Endothelial cell (in vitro differentiated cells): ENCODE measurements at places on chromosomes 5 and 9.

- DNase-seq: no peak
Observed at GRCh38 chr5:60387051-60387440, 312.9 kb downstream of the DEPDC1B start.

GRCh38 chr5:175683231-175683630 is 25.4 kb downstream of the HRH2 start:
- DNase-seq: no peak

GRCh38 chr5:112174959-112175594 is 244.0 kb downstream of the EPB41L4A start:
- DNase-seq: peak; percentile 37

DNA sequence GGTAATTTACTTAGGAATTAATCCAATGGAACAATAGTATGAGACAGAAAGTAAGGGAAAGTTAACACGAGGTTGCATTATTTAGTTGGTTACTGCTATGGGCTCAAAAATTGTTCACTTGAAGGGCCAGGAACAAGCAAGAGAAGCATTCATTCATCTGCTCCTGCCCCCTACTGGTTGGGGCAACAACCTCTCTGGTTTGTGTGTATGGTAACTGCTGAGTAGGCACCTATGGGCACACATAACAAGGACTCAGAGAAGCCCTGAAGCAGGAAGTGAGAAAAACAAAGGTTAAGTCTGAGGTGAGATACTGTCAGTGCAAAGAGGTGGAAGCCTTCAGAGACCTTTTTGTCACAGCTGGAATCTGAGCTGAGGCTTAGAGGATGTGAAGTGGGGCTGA is 34.4 kb upstream of the RANBP6 start:
- no peak for DNase-seq

- DNase-seq: no peak
Observed at GRCh38 chr5:156402387-156402921, 75.5 kb downstream of the SGCD start.

DNA sequence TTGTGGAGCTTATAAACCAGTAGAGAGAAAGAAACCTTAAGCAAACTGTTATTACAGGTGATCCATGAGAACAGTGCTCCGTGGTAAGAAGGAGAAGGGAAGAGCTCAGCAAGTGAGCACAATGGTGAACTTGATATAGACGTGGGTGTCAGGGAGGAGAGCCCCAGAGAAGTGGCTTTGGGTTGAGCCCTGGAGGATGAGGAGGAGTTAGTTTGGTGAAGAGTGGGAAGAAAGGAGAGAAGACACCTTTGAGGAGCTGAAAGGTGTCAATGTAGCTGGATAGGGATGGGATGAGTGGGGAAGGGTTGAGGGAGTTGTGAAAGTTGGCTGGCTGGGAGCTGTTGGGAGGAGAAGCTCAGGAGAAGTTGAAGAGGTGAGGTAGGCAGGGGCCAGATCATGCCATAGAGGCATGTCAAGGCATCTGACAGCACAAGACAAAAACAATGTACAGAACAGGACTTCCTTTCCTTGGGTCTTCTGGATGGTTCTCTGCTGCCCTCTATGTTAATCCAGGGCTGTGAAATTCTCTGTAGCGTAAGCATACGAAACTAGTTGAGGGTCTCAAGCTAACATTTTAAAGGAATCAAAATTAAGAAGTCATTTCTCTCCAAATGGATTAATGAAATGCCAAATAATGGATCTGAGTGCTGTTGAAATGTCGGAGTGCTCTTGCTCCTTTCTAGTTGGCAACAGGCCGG is 501.9 kb downstream of the KDM4C start:
- no peak for DNase-seq

- DNase-seq: no peak
Observed at GRCh38 chr5:27810458-27810857, 772.1 kb upstream of the CDH9 start.

- DNase-seq: no peak
Observed at GRCh38 chr9:120571443-120572257, 8.3 kb downstream of the CDK5RAP2 start.

DNA sequence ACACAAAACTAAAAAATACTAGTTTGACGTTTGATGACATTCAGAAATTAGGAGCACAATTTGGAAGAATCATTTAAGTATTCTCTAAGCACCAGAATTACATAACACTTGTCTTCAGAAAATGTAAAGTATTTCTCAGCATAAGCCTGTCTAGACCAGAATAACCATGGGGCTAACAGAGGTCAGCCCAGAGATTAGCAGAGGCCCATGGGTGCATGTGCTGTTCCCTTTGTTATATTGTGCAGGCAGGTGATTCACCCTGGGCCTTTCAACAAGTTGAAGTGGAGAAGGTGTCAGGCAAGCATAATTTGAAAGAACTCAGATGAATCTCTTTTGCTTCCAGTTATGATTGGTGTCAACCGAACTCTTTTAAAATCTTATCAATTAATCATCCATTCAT is 227.9 kb downstream of the LURAP1L start:
- DNase-seq: no peak

- no peak for DNase-seq
Observed at GRCh38 chr5:17241635-17242034, 24.2 kb downstream of the BASP1 start.

DNA sequence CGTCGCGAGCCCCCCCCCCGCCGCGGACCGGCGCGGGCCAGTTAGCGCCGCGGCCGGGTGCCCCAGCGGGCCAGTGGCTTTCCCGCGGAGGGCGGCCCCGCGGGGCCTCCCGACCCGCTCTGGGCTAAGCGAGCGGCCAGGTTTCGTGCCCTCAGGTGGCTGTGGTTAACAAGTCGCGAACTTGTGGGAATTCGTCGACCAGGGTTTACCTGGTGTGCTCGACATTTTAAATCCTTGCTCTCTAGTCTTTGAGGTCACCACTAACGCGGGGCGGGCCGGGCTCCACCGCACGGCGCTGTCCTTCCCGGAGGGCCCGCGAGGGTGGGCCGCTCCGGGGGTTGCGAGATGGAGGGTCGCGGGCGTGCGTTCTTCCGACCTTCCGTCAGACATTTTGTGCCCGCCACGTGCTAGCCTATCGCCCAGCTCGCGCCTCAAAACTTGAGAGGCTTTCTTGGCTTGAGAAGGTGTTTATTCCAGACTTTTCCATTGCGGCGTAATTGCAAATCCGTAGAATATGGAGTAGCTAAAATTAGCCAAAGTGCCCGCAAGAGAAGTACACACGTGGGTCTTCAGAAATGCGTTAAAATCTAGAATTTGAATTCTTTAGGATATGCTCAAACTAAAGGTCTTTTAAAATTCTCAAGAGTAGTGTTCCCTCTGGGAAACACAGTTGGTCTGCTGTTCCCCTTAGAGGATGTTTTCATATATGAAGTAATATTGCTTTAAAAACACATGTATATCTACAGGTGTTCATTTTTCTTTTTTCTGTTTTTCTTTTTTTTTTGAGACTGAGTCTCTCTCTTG is 2.1 kb downstream of the ANP32B start:
- DNase-seq: no peak

DNA sequence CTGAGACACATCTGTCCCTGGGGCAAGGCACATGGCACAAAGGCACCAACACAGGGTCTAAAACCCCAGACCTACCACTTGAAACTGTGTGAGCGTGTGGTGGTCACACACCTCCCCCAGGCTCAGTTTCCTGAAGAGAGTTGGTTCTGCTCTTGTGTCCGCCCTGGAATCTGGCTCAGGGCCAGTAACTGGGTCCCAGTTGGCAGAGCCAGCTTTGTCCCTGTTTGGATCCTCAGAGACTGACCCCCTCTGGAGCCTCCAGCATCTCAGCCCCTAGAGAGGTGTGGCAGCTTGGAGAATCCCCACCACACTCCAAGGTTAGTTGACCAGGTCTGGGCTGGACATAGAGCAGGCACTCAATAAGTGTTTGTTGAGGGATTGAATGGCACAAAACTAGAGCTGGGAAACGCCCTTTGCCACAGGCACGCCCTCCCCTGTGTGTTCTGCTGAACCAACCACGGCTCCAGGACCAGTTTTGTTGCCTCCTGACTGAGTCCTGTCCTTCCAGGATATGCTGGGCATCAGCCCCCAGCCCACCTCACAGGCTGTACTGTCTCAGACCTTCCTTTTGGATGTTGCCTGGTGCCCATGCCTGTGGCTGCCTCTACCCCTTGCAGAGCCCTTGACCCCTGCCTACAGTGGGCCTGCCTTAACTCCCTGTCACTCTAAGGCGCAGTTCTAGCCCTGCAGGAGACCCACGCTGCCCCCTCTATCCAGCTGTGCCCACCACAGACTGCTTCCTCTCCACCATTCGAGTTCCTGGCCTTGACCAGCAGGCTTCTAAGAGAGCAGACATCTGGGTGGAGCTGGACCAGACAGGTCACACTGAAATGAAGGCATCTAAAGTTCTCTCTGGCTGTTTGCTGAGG is 3.8 kb upstream of the PDLIM4 start:
- DNase-seq: no peak

GRCh38 chr9:6194934-6195333 is 20.7 kb upstream of the IL33 start:
- no peak for DNase-seq

GRCh38 chr5:141799507-141800167 is 78.6 kb downstream of the PCDH1 start:
- DNase-seq: no peak

- DNase-seq: no peak
Observed at GRCh38 chr9:110192531-110193261, 15.3 kb downstream of the C9orf152 start.

DNA sequence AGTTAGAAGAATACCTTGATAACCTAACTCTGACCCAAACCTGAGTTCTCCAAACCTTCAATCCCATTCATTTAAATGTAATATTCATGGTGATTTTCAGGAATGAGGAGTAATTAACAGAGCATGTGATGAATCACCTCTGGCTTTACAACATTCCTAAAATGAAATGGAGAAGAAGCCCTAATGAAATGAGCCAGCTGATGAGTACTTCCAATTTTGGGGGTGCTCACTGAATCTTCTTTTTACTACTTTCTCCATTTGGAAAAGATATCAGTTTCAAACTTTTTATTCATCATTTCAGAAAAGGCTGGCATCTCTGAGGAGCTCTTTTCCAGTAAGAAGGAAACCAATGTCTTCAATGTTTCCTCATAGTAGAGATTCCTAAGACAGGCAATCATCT is 2.9 kb upstream of the SPINK5 start:
- DNase-seq: no peak

DNA sequence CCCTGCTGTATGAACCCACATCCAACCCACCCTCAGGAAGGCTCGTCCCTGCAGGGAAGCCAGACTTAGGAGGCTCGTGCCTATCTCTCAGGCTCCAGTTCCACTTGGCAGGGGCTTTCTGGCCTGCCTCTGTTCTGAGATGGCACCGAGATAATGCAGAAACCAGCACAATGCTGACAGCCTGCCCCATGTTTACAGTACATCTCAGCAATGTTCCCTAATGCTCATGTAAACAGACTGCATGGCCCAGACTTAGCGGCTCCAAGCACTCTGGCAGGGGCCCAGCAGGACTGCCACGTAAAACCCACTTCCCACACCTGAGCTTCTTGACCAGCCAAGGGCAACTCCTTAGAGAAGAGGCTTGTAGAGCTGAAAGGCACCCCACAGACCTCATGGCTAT is 499.5 kb upstream of the BRINP1 start:
- no peak for DNase-seq

GRCh38 chr5:35136386-35136785 is 88.6 kb upstream of the AGXT2 start:
- no peak for DNase-seq

- no peak for DNase-seq
Observed at GRCh38 chr9:112360047-112360804, 19.7 kb upstream of the HSDL2 start.

- no peak for DNase-seq
Observed at GRCh38 chr9:83116026-83116425, 53.1 kb upstream of the RASEF start.

DNA sequence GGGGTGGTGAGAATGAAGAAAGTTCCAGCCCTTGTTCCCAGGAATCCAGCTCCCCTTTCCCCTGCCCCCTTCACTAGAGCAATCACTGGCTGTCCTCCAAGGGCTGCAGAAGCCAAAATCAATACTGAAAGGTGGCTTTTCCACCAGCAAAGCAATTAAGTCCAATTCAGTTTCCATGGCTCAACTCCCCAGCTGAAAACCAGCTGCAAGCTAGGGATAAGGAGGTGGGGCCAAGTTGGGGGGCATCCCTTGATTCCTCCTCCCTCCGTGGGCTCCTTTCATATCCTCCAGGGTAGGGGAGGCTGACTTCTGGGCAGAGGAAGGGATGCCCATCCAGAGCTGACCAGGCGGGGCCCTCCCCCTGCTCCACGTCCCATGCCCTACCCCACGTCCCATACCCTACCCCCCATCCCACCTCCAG is 22.7 kb downstream of the CAMK2A start:
- DNase-seq: no peak
